ENCODE measurements at places on chromosomes 16 and 17. TPM values are rescaled to one million over a fixed set of nuclear protein-coding genes. Genes with fewer than 3 reads are reported as not detected.

GRCh38 chr16:81237282-81237681 is 1.2 kb upstream of the BCO1 start:
- no peak for DNase-seq

- no peak for DNase-seq
Observed at GRCh38 chr17:42389899-42390298, 1.7 kb upstream of the STAT3 start.

- DNase-seq: no peak
Observed at GRCh38 chr16:86498671-86499439, 11.5 kb upstream of the FOXF1 start.

DNA sequence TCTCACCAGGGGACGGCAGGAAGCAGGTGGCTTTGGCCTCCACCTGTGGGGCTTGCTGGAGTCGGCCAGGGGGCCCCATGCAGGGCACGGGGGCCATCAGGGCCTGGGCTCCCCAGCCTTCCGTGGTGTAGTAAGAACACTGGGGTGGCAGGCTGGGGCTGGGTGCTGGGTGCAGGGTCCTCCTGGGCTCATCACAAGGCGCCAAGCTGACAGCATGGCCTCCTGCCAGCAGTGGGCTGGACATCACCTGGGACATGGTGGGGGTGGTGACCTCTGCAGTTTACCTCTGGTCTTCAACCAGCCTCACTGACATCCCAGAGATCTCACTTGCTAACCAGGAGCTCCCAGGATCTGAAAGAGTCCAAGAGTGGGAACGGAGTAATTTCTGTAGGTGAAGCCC is 5.3 kb downstream of the TNS4 start:
- no peak for DNase-seq

DNA sequence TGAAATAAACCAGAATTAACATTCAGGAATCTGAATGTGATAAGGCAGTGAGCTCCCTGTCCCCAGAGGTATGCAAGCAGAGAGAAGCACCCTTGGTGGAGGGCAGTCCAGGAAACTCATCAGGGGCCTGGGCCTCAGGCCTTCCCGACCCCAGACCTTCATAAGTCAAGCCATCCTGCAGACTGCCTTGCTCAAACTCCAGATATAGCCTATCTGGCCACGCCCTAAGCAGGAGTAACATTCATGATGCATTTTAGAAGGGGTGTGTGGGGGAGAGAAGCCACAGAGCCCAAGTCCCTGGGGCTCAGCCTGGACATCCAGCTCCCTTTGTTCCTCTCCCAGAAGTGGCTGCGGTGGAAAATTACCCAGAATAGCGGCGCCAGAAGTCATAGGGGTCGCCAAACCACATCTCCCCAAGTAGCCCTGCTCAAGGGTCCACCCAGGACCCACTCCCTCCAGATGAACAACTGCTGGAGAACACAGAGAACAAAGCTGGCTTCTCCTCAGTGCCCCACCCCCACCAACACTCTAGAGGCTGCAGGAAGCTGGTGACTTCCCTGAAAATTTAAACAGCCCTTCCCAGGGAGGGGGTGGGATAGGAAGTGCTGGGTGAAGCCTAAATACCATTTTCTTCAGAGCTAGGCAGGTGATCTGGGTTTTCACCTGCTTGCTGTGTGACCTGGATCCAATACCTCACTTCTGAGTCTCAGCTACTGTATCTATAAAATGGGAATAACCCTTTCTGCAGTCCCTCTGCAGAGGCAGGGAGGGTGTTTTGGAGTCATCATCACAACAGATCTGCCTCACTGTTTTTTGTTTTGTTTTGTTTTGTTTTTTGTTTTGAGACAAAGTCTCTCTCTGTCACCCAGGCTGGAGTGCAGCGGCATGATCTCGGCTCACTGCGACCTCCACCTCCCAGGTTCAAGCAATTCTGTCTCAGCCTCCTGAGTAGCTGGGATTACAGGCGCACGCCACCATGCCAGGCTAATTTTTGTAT is 1.5 kb upstream of the SREBF1 start:
- DNase-seq: no peak

GRCh38 chr16:55543472-55543871 is 23.0 kb upstream of the CAPNS2 start:
- DNase-seq: no peak

DNA sequence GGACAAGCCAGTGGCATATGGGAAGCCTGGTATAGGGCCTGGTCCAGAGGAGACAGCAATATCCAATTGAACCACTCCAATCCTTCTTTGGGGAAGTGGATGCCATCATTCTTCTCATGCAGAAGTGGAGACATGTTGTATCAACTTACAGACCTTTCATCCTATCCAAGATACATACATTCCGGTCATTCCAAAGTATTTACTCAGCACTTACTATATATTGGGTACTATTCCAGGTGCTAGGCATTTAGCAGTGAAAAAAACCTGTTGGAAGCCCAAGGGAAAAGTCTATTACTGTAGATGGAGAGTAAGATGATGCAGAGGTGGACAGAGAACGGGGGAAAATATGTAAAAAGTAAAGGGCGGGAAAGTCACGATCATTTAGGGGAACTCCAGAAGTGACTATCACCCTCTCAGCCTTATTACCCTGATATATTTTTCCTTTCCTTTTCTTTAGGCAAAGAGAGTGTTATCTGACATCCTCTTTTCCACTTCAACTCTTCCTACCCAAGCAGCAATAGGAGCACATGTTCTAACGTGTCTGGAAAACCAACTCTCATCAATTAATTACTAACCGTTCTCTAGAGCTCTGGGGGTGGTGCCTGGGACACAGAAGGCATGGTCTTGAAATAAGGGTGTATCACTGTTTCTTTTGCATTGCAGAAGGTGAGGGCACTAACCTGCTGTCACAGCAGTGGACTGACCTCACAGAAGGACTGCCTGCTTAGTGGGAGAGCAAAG is 210.1 kb upstream of the MAF start:
- DNase-seq: no peak

- DNase-seq: no peak
Observed at GRCh38 chr16:11495066-11495407, 91.7 kb downstream of the LITAF start.

TP53TG3D gene
- polyA plus RNA-seq: 0.40 TPM

ELMO3 gene
- 0.56 TPM for polyA plus RNA-seq

DRG2 gene
- 28.8 TPM for polyA plus RNA-seq

ABCC11 gene
- 0.06 TPM for polyA plus RNA-seq
